Activated CD4-positive, alpha-beta memory T cell treated with anti-CD3 and anti-CD28 coated beads, Interleukin-2, amount 10 ng/mL, durations not matched to agents 7 days and 5 days (primary cell): ENCODE measurements at places on chromosomes 12 and 14.

GRCh38 chr14:104373055-104373854 lies 206.3 kb upstream of the C14orf180 start:
- DNase-seq = no peak

DNA sequence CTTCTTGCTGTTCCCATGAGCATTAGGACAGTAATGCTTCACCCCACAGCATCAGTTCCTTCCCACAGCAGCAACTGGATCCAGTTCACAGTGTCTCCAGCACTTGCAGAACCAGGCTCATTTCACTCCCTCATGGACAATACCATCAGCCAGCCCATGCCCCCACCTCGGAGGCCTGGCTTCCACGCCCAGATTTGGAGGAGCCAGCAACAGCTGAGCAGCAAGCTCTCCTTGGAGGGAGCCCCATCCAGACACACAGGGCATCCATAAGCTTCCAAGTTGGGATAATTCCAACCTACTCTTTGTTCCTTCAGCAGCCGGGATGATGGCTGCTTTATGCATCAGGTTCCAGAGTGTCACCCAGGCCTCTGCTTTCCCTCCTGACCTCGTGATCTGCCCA lies 250.0 kb downstream of the GLT1D1 start:
- DNase-seq = no peak

GRCh38 chr14:76694106-76694505 lies 67.2 kb upstream of the VASH1 start:
- DNase-seq = no peak

GRCh38 chr12:12502815-12503151 lies 59.9 kb downstream of the DUSP16 start:
- DNase-seq = peak; percentile 41

DNA sequence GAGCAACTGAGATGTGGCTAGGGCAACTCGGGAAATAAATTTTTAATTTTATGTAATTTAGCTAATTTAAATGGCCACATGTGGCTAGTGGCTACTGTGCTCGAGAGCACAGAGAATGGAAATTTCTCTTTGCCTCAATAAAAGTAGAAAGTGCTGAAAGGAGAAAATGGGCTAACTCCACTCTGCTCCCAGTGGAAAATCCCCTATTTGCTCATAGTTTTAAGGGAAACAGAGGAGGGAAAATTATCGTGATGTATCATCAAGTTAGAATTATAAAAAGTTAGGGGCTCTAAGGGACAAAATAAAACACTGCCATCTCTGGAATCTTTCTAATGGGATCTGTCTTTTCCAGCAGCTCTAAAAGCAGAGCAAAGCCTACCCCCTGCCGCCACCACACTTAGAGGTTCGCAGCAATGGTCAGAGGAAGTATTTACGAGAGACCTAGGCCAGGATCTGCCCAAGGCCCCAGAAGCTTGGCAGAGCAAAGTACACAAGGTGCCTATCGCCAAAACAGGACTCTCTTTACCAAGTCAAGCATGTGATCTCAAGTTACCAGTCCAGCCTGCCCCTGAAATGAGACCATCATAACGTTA lies 220.7 kb downstream of the PPM1H start:
- DNase-seq = no peak

DNA sequence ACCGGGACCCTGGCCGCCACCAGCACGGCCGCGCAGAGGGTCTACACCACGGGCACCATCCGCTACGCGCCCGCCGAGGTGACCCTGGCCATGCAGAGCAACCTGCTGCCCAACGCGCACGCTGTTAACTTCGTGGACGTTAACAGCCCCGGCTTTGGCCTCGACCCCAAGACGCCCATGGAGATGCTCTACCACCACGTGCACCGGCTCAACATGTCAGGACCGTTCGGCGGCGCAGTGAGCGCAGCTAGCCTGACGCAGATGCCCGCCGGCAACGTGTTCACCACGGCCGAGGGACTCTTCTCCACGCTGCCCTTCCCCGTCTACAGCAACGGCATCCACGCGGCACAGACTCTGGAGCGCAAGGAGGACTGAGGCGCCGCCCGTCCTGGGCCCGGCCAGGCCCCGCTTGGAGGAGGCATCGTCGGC lies 150.1 kb downstream of the EGLN3 start:
- no peak for DNase-seq

GRCh38 chr14:76547831-76548230 lies 171.9 kb downstream of the ESRRB start:
- no peak for DNase-seq

GRCh38 chr12:30706476-30706875 lies 10.8 kb upstream of the IPO8 start:
- DNase-seq = no peak

- DNase-seq = no peak
Measured at GRCh38 chr12:96015672-96016071, 19.5 kb upstream of the HAL start.

DNA sequence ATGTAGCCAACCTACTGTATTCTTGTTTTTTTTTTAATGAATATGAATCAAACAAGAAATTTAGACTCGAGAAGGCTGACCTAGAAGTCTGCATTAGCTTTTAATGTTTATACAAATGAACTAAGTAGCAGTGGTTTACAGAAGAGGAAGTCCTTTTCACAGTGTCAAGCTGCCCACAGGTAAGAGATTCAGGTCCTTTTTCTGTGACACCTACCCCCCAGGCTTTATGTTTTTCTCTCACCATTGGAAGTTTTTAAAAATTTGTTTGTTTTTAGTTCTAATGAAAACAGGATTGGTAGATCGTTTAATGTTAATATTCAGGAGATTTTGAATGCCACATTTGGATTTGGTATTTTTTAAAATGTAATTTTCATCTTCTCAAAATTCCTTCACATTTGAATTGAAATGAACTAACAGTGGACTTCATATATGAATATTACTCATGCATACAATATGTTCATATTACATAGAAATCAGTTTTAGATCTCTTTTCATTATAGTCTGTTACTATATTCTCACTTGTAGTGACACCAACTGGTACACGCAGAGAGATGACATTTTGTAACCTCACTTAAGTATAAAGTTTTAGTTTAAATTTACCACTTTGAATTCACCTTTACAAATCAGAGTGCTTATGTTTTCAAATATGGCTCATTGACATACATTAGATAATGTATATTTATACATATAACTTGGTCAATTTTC lies 29.7 kb downstream of the ATF7IP start:
- no peak for DNase-seq

GRCh38 chr12:132255642-132256041 lies 73.7 kb downstream of the GALNT9 start:
- no peak for DNase-seq

GRCh38 chr12:56476972-56477432 lies 8.6 kb downstream of the SPRYD4 start:
- no peak for DNase-seq

DNA sequence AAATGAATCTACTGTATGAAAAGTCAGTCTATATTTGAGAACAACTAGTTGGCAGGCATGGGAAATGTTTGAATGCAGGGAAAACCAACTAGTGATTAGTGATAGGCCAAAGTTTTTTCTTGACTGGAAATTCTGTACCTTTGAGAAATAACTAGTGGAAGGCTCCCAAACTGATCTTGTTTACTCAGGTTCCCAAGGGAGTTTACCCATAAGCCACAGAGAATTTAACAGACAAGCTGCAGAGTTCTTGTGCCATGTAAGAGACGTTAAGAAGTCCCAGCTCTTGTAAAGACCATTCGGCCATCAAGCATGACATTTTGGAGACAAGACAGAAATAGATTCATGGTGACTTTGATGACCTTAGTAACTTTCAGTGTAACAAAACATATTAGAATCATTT lies 1882.8 kb upstream of the SEL1L start:
- no peak for DNase-seq

- no peak for DNase-seq
Measured at GRCh38 chr12:48080821-48081220, 25.1 kb downstream of the SENP1 start.

DNA sequence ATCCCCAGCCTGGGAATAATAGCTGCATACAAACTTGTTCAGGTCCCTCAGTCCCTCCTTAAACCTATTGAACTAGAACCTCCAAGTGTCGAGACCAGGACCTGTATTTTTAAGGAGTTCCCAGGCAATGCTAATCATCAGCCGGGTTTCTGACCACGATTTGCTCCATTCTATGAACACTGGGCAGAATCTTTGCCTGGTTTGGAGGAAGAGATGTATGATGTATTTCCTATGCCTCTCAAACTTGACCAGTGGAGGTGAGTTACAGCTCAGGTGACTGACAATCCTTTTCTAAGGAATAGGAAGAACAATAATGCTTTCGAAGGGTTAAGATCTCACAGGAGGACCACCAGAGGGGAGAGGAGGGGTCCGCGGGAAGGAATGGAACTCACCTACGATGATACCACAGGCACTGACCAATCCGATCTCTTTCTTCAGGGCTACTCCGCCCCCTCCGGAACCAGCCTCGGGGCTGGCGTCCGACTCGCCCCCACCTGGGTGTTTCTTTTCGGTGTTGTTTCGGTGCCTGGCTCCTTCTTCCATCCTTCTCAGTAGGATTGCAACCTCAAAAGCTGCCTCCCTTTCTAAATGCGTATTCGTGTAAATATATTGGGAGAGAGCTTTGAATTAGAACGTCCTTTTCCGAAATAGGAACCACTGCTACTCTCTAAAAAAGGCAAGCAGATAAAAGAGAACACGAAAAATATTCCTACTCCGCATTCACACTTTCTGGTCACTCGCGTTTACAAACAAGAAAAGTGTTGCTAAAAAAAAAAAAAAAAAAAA lies 895 bp downstream of the SLC7A8 start:
- peak; percentile 22 for DNase-seq

DNA sequence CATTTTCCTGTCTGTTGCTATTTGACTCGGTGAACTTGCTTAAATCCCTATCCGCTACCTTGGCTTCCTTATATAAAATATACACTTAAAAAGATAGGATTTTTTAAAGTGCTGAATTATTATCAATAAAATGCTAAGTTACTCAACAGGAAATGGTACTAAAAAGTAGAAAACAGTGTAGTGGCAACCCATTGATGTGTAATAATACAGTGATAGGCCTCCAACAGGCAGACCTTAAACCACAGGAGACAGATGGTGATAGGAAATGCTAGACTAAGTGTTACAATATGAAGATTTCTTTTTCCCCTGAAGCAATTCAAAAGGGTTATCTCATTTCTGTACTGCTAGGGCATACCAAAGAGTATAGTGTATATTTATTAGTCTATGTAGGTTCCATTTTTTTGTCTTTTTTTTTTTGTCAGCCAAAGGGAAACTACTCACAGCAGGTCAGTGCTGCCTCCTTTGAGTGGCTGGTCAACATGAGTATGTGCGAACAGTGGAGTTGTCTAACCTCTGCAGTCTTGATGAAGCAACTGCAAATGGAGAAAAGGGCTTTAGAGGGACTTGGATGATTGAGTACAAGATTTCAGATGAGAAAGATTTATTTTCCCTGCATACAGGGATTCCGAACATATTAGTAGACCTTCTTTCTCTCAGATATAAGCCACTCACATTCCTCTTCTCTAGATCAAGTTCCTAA lies 183.8 kb downstream of the ACSS3 start:
- DNase-seq = no peak

DNA sequence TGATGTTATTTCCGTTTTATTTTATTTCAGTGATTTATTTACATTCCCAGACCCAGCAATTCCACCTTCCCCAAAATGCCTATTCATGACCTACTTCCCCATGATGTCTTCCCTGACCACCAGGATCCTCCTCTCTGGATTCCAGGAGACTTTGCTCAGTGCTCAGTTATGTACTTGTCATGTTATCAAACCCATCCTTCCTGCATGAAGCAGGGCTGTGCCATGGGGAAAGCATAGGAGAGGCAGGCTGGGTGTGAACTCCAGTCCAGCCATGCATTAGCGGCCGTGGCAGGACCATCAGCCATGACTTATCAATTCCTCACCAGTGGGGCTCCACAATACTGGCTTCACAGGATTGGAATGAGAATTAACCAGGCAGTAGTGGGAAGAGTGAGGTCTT lies 57.8 kb downstream of the B4GALNT3 start:
- no peak for DNase-seq

- DNase-seq = no peak
Measured at GRCh38 chr12:26748741-26749431, 84.1 kb downstream of the ITPR2 start.

- DNase-seq = no peak
Measured at GRCh38 chr12:127487031-127487430, 779.9 kb upstream of the TMEM132C start.

- DNase-seq = peak; percentile 39
Measured at GRCh38 chr12:21502164-21502496, 541 bp downstream of the GOLT1B start.

DNA sequence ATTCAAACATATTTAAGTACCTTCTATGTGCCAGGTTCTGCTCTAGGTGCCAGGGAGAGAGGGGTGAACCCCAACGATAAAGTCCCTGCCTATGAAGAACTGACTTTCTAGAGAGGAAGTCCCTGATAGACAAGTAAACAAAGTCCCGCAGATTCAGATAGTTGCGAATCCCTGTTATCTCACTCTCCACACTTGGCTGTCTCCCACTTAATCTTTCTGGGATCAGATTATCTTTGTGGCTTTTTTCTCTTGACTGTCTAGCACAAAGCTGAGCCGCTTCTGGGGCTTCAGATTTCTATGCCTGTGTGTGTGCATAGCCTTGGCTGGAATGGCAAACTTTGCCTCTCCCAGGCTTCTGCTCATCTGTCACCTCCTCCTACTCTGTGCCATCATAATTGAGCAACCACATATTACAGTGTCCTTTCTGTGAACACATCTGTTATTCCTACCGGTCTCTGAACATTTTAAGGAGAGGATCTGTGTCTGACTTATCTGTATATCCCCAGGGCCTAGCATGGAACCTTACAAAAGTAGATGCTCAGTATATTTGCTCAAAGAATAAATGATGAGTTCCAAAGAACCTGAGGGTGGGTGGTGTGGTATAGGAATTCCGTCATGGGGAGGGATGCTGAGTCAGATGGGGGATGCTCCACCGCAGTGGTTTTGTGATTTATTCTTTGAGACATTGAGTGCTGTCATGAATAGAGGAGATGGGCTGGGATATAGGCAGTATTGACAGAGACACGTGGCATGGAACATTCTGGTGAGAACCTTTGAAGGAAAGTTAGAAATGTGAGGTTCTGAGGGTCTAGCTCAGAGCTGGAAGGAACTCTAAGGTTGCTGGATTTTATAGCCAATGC lies 28.5 kb downstream of the RGS6 start:
- DNase-seq = no peak

GRCh38 chr14:67133595-67134441 lies 55.4 kb upstream of the GARIN2 start:
- DNase-seq = no peak

DNA sequence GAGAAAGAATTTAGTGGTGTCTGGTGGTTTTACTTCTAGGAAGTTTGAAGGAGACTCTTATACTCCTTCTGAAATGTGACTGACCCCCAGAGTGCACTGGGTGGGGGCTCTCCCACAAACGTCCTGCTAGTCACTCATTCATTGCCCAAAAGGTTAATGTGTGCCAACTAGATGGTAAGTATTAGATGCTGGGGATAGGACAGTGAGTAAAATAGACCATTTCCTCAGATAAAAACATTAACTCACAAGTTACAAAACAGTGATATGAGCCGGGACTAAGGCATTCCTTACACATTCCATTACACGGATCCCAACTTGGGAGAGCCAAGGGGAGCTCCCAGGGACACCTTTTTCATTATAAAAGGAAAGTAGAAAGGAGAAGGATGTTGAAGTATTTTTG lies 185.1 kb downstream of the ATXN7L3B start:
- DNase-seq = no peak
